ENCODE measurements at places on chromosomes 3 and 15.

- no peak for DNase-seq
Observed at GRCh38 chr3:98525494-98525893, 2.8 kb upstream of the CLDND1 start.

GRCh38 chr15:52109559-52110451 lies 2.8 kb downstream of the BCL2L10 start:
- no peak for DNase-seq

- DNase-seq, result no peak
Observed at GRCh38 chr3:32384938-32385337, 6.7 kb upstream of the CMTM7 start.

DNA sequence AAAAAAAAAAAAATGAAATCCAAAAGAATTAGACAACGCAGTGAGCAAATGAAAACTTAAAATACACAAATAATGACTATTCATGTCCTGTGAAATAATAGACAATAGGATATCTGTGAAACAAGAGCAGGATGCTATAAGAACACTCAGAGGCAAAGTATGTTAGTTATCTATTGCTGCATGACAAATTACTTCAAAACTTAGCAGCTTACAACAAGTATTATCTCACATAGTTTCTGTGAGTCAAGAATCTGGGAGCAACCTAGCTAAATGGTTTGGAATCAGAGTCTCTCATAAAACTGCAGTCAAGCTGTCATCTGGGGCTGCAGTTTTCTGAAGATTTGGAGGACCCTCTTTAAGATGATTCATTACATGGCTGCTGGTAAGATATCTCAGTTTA lies 36.5 kb upstream of the ZMAT3 start:
- no peak for DNase-seq

DNA sequence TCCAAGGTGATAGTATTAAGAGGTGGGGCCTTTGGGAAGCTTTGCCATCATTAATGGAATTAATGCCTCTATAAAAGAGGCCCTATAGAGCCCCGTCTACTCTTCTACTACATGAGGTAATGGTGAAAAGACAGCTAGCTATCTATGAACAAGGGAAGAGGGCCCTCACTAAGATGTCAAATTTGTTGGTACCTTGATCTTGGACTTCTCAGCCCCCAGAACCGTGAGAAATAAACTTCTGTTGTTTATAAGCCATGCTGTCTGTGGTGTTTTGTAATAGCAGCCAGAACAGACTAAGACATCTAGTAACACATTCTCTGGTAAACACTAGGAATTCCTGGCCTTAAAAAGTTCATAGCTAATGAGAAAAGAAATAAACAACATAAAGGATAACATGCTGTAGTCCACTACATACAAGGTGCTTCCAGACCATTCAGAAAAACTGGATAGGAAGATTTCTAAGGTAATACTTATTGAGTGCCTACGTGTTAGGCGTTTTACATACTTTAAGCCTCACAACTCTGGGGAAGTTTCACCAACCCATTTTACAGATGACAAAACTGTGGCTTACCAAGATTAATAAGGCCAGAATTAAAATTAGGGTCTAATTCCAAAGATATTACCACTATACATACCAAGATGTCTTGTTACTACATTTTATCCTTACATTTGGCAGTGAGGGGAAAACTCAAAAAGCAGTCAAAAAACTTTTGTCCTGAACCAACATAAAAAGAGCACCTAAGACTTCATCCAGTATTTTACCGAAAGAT lies 3.2 kb downstream of the UBE3A start:
- no peak for DNase-seq

- DNase-seq, result no peak
Observed at GRCh38 chr15:22780267-22780666, 6.2 kb upstream of the NIPA1 start.

GRCh38 chr15:65533057-65533756 lies 2.9 kb downstream of the HACD3 start:
- no peak for DNase-seq

DNA sequence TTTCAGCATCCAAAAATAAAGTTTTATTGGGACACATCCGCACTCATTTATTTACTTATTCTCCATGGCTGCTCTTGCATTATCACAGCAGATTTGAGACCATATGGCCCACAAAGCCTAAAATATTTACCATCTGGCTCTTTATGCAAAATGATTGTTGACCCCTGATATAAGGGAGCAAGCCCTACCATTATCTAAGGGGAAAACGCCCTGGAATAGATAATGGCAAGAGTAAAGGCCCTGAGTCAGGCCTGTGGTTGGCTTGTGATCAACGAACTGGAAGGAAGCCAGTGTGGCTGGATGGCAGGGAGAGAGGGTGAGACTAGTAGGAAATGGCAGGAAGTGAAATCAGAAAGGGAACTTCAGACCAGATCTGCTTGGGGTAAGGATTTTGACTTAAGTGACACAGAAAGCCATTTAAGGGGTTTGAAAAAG lies 24.6 kb upstream of the DMXL2 start:
- no peak for DNase-seq

- no peak for DNase-seq
Observed at GRCh38 chr15:51401872-51402517, 60.5 kb downstream of the GLDN start.

GRCh38 chr3:49329186-49329585 lies 10.7 kb downstream of the USP4 start:
- no peak for DNase-seq

DNA sequence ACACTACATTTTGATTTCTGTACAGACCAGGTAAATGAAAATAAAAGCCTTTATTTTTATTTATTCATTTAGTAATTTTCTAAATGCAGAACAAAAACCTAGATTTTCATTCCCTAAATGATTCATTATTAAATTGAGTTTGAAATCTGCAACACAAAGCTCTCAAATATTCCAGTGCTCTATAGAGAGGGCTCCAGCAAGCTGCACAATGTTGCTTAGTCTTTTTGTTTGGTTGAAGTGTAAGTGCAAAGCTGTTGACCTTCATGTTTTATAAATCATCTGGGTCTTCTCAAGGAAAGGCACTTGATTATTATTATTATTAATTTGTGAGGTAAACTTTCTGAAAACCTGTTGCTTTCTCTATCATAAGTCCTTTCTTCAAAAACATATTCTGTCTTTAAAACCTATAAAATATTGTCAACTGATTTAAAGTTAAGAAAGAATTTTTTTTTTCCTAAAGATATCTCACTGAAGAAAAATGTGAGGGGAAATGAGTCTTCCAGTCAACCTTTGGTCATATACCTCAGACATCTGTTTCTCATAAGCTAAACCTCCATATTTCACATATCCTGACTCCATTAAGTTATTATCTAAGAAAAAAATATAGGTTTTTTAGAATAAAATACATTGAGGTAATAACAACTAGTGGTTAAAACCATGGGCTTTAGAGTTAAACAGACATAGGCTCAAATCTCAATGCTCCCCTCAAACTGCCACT lies 100.7 kb downstream of the ZIC4 start:
- no peak for DNase-seq

- no peak for DNase-seq
Observed at GRCh38 chr3:139689708-139690228, 12.0 kb upstream of the NMNAT3 start.

- no peak for DNase-seq
Observed at GRCh38 chr3:40996382-40996781, 202.9 kb upstream of the CTNNB1 start.

DNA sequence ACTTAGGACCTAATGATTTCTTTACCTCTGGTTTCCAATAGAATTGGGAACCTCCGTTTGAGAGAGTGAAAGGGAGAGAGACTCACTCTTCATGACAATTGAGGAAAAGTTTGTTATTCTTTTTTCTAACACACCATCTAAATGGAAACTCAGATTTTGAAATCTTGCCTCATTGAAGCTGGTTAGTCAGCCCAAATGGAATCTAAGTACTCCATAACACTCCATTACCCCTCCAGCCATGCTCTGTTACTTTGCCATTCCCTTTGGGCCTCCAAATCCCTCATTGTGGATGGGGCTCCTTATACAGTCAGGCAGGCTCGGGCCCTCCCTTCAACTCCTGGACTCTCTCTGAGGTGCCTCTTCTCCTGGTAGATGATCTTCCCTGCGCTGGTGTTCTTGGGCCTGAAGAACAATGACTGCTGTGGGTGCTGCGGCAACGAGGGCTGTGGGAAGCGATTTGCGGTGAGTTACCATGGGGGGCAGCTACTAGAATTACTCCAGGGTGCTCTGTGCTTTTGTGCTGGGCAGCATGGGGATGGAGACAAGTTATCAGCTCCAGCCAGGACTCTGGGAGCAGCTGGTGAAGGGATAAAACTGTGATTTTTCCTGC lies 1.1 kb downstream of the TM4SF4 start:
- DNase-seq, result no peak

DNA sequence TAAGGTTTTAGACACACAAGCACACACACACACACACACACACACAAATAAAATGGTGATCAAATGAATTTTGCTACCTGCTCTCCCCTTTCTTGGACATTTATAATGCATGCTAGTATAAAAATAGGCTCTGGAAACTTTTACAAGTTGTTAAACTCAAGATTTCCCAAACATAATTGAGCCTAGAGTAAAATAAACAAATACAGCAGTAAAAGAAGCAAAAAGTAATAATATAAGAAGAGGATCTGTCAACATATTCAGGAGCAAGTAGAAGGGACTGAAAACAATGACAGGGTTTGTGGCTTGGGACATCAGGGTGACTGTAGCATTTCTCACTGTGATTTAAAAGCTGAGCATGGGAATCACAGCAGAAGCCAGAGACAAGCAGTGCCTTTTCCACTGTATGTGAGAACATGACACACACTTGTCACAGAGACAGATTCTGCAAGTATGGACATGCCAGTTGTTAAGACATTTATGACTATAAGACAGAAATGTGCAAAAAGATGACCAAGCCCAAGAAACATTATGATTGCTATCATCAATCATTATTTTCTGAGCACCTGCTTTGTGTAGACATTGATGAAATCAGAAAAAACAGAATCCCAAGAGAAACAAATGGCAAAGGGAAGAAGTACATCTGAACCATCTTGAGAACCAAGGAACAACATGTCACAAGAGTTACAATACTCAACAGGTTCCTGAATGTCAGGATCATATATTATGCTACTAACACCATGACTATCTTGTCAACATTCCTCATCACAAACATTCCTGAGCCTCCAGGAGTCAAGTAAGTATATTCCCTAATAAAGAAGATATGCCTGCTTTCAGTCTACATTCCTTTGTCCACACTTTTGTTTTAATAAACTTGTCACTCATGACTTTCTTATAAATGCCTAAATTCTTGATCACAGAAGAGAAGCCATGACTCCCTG lies 7.1 kb downstream of the THRB start:
- no peak for DNase-seq

DNA sequence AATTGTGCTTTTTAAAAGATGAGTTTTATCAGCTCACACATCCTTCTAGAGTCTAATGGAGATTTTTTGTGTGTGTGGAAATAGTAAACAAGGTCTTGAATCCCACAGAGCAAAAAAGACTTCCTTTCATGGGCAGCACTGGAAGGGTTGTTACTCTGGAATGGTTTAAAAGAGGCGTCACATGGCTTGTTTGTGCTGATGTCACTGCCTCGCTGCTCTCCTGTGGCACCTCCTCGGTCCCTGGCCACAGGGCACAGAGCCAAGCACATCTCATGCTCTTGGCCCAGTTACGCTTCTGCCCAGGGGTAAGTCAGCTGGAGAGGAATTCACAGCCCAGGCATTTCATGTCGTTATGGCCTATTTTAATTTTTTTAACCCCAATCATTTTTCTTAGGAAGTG lies 53.2 kb downstream of the PGPEP1L start:
- no peak for DNase-seq

DNA sequence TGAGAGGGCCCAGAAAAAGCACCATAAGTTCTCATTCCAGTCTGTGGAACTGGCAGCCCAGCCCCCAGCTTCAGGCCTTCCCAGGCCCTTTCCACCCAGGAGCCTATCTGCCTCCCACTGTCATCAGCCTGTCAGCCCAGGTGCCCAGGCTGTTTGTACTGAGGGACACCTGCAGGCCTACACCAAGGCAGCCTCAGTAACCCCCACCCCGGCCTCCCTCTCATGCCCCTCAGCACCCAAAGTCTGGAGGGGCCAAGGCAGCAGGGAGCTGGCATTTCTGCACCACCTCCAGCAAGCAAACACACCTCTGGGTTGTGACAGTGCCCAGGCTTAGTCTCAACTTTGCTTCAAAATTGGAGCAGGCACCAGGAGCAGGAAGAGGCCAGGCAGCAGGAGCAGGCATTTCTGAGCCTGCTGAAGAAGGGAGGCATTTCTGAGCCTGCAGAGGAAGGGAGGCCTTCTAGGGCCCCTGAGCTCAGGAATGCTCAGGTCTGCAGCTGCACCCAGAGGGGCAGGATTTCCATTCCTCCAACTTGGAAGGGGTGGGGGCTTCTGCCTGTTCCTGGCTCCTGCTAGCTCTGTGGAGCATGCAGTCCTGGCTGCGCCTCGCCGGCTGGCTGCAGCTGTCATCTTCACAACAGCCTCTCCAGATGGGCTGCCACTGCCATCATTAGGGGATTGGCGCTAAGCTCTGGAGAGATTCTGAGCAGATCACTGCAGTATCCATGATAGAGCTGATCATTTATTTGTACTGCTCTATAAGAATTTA lies 396.1 kb downstream of the UNC13C start:
- DNase-seq, result no peak

- no peak for DNase-seq
Observed at GRCh38 chr3:17355591-17355990, 386.8 kb downstream of the TBC1D5 start.

DNA sequence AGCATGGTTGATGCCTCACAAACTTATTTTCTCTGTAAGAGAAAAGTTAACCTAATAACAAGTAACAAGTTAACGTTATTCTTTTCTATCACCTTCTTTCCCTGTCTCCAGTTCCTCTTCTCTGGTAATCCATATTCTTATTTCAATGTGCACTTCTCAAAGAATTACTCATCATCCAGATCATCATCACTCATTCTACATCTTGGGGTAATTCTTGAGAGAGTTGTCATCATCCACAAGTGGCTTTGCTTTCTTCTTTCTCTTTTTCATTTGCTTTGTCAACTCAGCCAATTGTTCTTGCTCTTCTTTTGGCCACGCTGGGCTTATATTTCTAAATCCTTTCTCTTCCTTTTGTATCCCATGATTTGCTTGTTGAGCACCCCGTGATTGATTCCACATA lies 20.8 kb upstream of the RNF111 start:
- DNase-seq, result no peak

GRCh38 chr15:65212097-65212496 lies 824 bp upstream of the CILP start:
- peak; percentile 10 for DNase-seq

DNA sequence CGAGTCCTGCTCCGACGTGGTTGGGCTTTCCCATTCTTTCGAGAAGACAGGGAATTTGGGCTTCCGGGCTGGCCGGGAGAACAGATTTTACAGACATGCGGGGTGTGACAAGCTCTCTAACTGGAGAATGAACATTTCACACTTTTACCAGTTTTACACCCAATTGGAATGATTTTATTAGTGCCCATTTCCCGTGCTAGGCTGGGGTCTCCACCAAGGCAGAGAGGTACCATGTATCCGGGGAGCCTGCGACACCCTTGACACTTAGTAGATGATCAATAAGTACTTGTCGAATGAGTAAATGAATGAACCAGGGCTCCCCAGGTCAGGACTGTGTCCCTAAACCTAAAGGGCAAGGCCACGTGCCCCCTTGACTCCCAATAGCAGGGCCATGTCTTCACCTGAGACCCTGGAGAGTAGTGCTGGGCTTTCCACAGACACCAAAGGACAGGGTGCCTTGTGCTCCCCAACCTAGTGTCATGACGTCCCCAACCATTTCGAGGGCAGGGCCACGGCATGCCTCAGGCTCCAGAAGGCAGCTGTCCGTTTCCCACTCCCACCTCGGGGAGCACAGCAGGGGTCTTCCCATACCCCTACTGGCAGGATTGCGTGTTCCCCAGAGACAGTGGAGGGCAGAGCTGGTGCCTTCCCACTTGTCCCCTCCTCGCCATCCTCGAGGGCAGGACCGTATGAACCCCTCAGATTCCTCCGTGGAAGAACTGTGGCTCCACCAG lies 679 bp upstream of the MYD88 start:
- DNase-seq, result no peak
